Endothelial cell of umbilical vein (primary cell): ENCODE measurements at places on chromosomes 5 and 9. TPM values are rescaled to one million over a fixed set of nuclear protein-coding genes. Genes with fewer than 3 reads are reported as not detected.

FLT4 gene
- total RNA-seq: 66.5 and 71.5 TPM in 2 replicates

CDH18 gene
- total RNA-seq: not detected in 2 replicates

CNTLN gene
- total RNA-seq: 11.1 and 15.8 TPM in 2 replicates

TMEM141 gene
- 43.2 and 44.9 TPM in 2 replicates for total RNA-seq

HOMER1 gene
- 3.9 and 4.2 TPM in 2 replicates for total RNA-seq

ALG2 gene
- total RNA-seq: 31.4 and 32.4 TPM in 2 replicates

DMRT3 gene
- not detected in 2 replicates for total RNA-seq

PDE6A gene
- total RNA-seq: not detected in 2 replicates

IFNA21 gene
- not detected in 2 replicates for total RNA-seq

RETREG1 gene
- 0.46 TPM in 1 of 2 replicates, not detected in the other for total RNA-seq

SPINK6 gene
- total RNA-seq: not detected in 2 replicates

DIPK1B gene
- 242 and 253 TPM in 2 replicates for total RNA-seq

ADAMTS12 gene
- total RNA-seq: 0.88 TPM in 1 of 2 replicates, not detected in the other

ARHGEF39 gene
- total RNA-seq: 4.6 and 6.5 TPM in 2 replicates

RNF130 gene
- total RNA-seq: 43.0 and 44.0 TPM in 2 replicates

SNX2 gene
- total RNA-seq: 46.3 and 51.2 TPM in 2 replicates

S1PR3 gene
- 18.9 and 25.8 TPM in 2 replicates for total RNA-seq

STK32A gene
- total RNA-seq: not detected in 2 replicates

MRNIP gene
- total RNA-seq: 17.6 and 19.1 TPM in 2 replicates

HMMR gene
- total RNA-seq: 26.0 and 31.0 TPM in 2 replicates

SYK gene
- not detected in 2 replicates for total RNA-seq

CSF1R gene
- not detected in 2 replicates for total RNA-seq

PTCD2 gene
- 6.2 and 6.7 TPM in 2 replicates for total RNA-seq

ZDHHC11B gene
- total RNA-seq: not detected in 2 replicates

NPR3 gene
- 0.37 and 0.53 TPM in 2 replicates for total RNA-seq

SH2D3C gene
- total RNA-seq: 95.0 and 102 TPM in 2 replicates

GLRA1 gene
- not detected in 2 replicates for total RNA-seq

ENDOG gene
- 17.9 and 18.0 TPM in 2 replicates for total RNA-seq

PRDM9 gene
- not detected in 2 replicates for total RNA-seq

ARID3C gene
- not detected in 2 replicates for total RNA-seq

DNAH5 gene
- 0.35 and 1.7 TPM in 2 replicates for total RNA-seq

CAMLG gene
- 32.9 and 33.3 TPM in 2 replicates for total RNA-seq

PROB1 gene
- 1.9 and 2.4 TPM in 2 replicates for total RNA-seq

GARIN3 gene
- total RNA-seq: not detected in 2 replicates

RASGEF1C gene
- total RNA-seq: not detected in 2 replicates

TNC gene
- total RNA-seq: 0.29 TPM in 1 of 2 replicates, not detected in the other

CMYA5 gene
- total RNA-seq: 0.09 and 0.20 TPM in 2 replicates

OTP gene
- not detected in 2 replicates for total RNA-seq

CKMT2 gene
- total RNA-seq: not detected in 2 replicates

SLC36A3 gene
- total RNA-seq: not detected in 2 replicates

ENTR1 gene
- total RNA-seq: 47.3 and 61.6 TPM in 2 replicates

PARP8 gene
- total RNA-seq: 0.18 and 0.60 TPM in 2 replicates

PCDHGA5 gene
- 0.78 and 0.93 TPM in 2 replicates for total RNA-seq

PCDHA13 gene
- not detected in 2 replicates for total RNA-seq

SURF4 gene
- 216 and 230 TPM in 2 replicates for total RNA-seq

MEIKIN gene
- total RNA-seq: not detected in 2 replicates

TLR4 gene
- total RNA-seq: 38.6 and 41.7 TPM in 2 replicates
